ENCODE measurements at places on chromosomes 5 and 9.

GRCh38 chr5:31889001-31889561 is 250.2 kb downstream of the PDZD2 start:
- no peak for DNase-seq

GRCh38 chr9:100401042-100401441 is 25.9 kb upstream of the MSANTD3 start:
- DNase-seq = no peak

- DNase-seq = no peak
These were observed 86.3 kb downstream of the S1PR3 start for GRCh38 chr9:89077519-89077918.

GRCh38 chr9:92968081-92968480 is 20.8 kb downstream of the FGD3 start:
- DNase-seq = no peak

DNA sequence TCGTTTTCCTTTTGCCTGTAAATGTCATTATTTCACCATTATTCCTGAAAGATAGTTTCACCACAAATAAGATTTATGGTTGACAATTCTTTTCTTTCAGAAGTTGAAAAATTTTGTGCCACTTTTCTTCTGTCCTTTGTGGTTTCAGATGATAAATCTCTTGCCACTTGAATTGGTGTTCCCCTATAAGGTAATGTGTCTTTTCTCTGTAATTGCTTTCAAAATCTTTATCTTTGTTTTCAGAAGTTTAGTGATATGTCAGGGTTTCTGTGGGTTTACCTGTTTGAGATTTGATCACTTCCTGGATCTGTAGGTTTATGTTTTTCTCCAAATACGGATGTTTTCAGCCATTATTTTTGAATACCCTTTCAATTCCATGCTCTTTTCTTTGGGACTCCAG is 14.6 kb downstream of the RASA1 start:
- peak; percentile 29 for DNase-seq

DNA sequence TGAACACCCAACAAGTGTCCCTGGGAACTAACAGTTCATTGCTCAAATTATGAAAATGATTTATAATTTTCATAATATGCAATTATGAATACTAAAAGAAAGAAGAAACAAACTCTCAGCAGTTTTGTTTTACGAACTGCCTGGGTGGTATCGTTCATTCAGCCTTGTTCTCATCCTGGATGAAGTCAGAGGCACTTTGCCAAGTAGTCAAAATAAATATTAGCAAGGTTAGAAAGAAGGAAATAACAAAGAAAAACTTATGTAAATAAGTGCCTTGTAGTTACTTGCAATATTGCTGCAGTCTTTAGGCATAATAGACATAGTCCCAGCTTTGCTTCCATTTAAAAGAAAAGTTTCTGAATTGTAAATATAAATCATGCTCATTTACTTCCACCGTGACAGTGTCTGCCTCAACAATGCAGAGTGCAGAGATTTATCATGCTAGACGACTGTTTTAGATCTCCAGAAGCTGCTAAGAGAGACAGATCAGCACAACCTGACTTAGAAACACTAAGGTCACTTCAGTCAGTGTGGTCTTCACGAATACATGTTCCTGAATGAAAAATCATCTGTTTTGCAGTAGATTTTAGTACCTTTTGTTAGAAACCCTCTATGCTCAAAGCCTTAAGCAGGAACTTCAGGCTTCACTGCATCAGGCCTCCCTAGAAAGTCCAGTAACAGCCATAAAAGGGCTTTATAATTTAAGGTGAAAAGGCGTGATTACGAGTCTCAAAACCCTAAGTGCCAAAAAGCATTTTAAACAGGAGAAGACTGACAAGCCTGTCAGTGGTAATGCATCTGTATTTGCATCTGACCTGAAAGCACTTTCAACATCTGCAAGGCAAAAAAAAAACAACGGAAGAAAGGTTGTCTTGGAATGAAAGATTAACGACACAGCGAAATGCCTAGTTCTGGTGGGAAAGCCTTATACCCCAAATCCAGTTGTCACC is 92.1 kb downstream of the TMEM167A start:
- DNase-seq = no peak

- no peak for DNase-seq
These were observed 149.0 kb downstream of the AUH start for GRCh38 chr9:91212596-91213243.

DNA sequence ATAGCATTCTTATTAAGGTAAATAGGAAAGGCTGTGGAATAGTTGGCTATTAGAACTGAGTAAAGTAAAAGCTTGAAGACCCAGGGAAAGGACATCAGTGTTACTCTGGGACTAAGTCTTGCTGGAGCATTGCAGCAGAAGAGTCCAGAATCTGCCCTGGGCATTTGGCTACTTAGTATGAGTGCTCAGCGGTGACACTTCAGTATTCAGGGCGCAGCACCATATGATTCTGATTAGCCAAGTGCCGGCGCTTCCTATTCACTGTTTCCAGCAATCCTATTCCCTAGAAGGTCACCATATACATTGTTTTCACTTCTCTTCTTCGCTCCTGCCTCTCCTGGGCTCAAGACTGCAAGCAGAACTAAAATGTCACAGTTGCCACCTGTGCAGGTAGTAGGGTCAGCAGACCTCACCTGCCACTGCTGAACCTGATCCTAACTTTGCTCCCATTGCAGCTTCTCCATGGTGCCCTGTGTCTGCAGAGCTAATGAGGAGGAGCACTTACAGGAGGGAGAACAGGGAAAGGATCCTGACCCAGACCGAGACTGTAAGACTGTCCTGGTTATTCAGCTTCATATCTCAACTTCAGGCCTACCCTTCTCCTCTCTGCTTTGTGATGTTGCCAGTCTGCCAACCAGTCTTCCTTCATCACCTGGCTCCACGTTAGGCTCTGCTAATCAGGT is 313.6 kb upstream of the PIK3R1 start:
- DNase-seq = no peak

- DNase-seq = no peak
These were observed 279.3 kb upstream of the TARS1 start for GRCh38 chr5:33161421-33161820.

- no peak for DNase-seq
These were observed 102.1 kb upstream of the ANKRD55 start for GRCh38 chr5:56335212-56335611.

- DNase-seq = peak; percentile 69
These were observed 160.7 kb upstream of the MEF2C start for GRCh38 chr5:89043676-89044075.

DNA sequence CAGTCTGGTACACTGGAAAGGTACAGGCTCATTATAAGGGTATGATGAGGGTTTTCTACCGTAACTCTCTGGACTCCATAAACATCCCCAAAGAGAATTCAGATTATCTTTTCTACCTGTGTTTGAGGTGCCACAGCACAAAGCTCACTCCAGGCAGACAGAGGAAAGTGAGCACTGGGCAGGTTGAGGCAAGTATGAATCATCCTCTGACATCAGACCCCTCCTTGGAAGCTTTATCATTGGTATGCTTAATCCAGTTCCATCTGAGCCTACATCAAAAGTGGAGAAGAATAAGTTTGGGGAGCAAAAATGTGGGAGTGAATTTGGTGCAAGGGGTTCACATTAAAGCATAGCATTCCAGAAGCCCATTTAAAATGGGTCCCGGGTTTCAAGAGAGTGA is 21.7 kb downstream of the C9orf152 start:
- peak; percentile 34 for DNase-seq

- DNase-seq = no peak
These were observed 229.9 kb upstream of the DAB2 start for GRCh38 chr5:39654715-39655114.

GRCh38 chr5:97115932-97116331 is 26.5 kb downstream of the LIX1 start:
- no peak for DNase-seq

DNA sequence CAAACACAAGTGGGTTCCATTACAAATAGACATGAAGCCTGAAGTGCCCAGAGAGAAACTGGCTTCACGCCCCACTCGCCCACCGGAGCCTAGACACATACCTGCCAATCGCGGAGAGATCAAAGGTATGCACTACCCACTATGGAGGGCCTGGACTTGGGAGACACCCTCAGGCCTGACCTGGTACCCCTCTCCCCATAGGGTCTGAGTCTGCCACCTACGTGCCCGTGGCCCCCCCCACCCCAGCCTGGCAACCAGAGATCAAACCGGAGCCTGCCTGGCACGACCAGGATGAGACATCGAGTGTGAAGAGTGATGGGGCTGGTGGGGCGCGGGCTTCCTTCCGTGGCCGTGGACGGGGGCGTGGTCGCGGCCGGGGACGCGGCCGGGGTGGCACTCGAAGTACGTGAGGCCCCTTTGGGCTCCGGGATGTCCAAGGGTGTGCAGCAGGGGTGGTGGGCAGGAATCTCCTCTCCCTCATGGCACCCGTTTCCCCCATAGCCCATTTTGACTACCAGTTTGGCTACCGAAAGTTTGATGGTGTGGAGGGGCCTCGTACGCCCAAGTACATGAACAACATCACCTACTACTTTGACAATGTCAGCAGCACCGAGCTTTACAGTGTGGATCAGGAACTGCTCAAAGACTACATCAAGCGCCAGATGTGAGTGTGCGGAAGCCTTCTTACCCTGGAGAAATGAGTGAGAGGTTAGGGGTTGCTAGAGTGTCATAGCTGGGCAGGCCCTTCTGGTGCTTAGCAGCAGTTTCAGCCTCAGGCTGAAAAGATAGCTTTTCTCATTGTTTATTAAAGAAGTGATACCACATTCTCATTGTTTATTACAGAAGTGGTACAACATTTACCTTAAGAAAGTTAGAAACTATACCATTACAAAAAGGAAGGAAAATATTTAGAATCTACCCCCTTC is 38.7 kb downstream of the LARP1 start:
- peak; percentile 51 for DNase-seq

Data from M059J (cell line).